ENCODE measurements at places on chromosomes 1 and 21.

GRCh38 chr1:156673387-156674121, 3.7 kb downstream of the NES start:
- DNase-seq: peak; percentile 97

DNA sequence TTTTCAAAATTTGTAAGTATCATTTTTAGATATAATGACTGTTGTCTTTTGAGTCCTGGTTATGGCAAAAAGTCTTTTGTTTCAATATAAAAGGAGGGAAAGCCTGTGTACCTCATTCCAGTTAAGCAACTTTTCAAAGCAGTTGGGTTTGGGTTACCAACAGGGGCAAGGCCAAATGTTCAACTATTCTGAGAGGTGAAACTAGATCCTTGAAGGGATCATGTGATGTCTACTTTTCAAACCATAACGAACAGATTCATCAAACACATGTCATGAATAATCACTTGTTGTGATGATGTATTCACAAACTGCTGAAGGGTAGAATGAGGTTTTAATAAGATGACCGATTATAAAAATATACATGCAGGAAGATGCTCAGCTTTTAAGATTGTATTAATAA, 171.3 kb downstream of the HHAT start:
- DNase-seq: no peak

GRCh38 chr1:27113861-27114260, 41.1 kb downstream of the SLC9A1 start:
- no peak for DNase-seq

GRCh38 chr1:12296623-12297022, 66.8 kb downstream of the VPS13D start:
- no peak for DNase-seq

DNA sequence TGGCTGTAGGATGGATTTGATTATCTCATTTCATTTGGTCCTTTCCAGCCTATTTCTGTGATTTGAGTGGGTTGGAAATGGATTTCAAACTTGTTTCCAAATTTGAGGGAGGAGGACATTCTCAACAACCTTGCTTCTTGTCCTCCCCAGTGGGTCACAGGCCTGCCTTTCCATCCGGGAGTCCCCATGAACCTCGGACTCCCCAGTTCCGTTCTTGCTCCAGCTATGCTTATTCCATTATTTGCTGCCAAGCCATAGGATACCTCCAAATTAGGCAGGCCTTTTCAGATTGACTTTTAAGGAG, 97.8 kb downstream of the DUSP10 start:
- DNase-seq: no peak

GRCh38 chr1:247822060-247822459, 1.9 kb downstream of the OR14A16 start:
- no peak for DNase-seq

DNA sequence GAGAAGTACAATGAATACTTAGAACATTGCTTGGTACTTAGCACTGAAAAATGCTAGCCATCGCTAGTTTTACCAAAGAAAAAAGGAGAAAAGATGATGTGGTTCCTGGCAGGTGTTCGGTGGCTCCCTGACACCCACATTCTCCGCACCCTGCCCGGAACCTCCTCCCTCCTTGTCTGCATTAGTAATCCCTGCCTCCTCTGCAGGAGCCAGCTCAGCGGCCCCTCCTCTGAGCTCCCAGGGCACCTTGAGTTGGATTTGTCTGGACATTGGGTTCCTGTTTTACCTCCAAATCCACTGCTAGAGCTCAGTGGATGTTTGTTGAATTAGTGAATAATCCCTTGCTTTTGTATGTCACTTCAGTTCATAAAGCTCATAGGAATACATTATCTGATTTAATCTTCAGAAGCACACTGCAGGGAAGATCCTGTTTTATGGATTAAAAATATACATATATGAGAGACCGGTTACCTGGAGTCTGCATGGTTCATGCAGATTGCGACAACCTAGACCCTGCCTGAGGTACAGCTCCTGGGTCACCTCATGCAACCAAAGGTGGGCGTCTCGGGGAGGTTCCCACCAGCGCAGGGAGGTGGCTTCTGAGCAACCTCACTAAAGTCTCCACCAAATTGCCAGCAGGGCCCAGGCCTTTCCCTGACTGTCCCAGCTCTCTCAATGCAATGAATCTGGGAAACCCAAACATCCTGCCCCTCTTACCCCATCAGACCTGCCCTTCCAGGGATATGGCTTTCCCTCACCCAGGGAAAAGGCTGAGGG, 24.2 kb downstream of the PCAT6 start:
- DNase-seq: no peak

- DNase-seq: no peak
These were observed 647.9 kb downstream of the PLA2G4A start for GRCh38 chr1:187476671-187477070.

Measured in neuronal stem cell (in vitro differentiated cells).